ENCODE measurements at places on chromosomes 1 and 21.

GRCh38 chr1:237690656-237691055, 200.1 kb downstream of the ZP4 start:
- DNase-seq = no peak

DNA sequence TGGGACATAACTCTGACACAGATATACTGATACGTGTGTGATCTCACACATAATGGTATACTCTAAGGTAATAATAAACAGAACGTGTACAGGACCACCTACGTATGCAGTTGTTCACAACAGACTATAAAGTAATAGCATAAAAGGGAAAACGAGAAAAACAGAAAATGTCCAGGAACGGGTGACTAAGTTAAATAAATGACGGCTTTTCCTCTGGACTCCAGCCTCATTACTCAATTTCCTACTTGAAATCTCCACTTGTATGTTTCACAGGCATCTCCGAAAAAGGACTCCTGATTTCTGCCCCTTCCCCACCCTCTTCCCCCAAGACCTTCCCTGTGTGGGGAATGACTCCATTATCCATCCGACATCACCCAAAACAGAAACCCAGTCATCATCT, 95.1 kb downstream of the JAK1 start:
- no peak for DNase-seq

- no peak for DNase-seq
Measured at GRCh38 chr1:93649231-93649630, 32.4 kb downstream of the BCAR3 start.

- DNase-seq = peak; percentile 75
Measured at GRCh38 chr1:208829595-208829994, 585.4 kb upstream of the PLXNA2 start.

- DNase-seq = peak; percentile 83
Measured at GRCh38 chr1:47703981-47704596, 266.2 kb downstream of the FOXD2 start.

DNA sequence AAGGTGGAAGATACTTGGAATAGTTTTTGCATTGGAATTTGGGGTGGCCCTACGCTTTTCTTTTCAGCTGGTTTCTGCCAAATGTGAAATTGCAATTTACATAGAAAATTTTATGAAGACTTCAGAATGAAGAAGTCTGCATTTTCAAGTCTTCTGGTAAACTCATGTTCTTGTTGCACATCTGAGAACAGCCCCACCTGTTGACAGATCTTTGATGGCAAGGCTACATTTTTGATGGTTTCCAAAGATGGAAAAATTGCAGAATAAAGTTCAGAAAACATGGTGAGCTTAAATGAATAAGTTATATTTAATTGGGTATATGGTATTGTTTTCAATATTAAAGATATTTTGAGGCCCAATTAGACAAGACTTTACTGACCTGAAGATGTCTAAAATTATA, 25.4 kb downstream of the OLFM3 start:
- no peak for DNase-seq

DNA sequence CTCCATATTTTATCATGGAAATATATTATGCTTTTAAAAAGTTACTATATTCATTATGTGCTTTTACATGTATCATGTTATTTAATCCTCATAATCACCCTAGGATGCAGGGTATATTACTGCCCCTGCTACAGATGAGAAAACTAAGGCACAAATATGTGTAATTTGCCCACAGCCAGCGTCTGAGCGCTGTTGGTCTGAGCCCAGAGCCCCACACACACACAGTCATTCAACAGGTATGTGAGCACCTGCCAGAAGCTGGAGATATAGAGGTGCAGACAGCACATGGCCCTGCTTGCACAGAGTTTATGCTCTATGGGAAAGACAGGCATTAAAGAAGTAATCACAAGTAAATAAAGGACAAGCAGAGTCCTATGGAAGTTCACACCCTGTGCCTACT, 49.8 kb upstream of the SEC16B start:
- no peak for DNase-seq

GRCh38 chr1:194830387-194830786, 1644.0 kb upstream of the B3GALT2 start:
- no peak for DNase-seq

- no peak for DNase-seq
Measured at GRCh38 chr1:193437785-193438184, 251.4 kb upstream of the B3GALT2 start.

- peak; percentile 16 for DNase-seq
Measured at GRCh38 chr1:64470665-64471217, 812 bp downstream of the CACHD1 start.

GRCh38 chr1:244254467-244254866, 197.2 kb downstream of the ADSS2 start:
- no peak for DNase-seq

GRCh38 chr1:58524353-58524945, 22.1 kb downstream of the OMA1 start:
- DNase-seq = peak; percentile 81

- peak; percentile 78 for DNase-seq
Measured at GRCh38 chr21:34889320-34889675, 159.8 kb downstream of the RUNX1 start.

DNA sequence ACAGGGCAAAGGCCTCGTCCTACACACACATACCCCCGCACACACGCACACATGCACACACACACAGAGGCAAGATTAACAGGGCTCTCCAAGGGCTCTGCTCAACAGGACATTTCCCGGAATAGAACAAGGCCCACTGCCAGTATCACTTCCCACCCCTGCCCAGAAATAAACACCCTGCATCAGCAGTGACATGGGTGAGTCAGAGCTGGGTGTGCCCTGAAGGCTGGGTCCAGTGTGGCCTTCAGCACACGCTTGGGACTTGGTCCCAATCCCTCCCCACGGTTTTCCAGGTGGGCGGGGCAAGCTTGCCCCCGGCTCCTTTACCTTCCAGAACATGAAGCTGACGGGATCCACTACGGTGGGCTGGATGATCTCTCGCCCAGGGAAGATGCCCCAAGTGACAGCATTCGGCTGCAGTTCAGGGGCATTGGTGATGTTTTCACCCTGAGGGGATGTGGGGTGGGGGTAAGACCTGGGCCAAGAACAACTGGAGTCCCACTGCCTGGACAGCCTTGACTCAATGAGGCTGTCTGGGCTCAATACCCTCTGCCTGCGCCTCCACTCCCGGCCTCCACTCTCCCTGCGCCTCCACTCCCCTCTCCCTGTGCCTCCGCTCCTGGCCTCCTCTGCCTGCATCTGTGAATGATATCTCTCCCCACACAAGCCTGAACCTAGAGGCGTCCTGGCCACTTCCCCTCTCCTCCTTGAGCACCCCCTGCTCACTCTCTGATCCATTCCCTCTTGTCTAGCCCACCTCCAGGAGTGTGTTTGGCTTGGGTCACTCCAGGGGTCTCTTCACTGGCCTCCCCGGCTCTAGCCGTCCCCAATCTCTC, 14.7 kb downstream of the MTHFR start:
- DNase-seq = peak; percentile 94

GRCh38 chr1:40394491-40395172, 21.1 kb downstream of the SMAP2 start:
- DNase-seq = peak; percentile 21

DNA sequence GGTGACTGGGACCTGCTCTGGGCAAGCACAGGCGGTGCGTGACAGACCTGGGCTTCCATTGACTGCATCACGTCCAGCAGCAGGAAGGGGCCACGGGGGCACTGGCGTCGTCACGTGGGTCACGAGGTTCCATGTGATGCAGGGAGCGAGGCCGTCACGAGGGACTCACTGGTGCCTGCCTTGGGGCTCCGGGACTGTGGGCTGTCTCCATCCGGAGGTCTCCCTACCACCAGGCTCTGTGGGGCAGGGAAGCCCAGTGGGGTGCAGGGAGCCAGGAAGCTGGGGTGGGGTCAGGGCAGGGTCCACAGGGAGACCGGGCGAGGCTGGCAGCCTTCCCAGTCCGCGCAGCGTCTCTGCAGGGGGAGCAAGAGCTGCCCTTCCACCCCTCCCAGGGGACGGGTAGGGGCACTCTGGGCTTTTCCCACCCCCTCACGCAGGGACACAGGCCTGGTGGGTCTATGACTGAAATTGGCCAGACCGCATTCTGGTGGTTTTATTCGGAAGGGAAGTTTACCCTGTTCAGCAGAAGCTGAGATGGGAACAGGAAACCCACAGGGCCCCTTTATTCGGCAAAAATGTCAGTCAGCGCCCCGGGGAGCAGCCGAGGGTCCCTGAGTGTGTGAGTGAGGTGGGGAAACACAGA, 416 bp upstream of the TNFRSF14 start:
- DNase-seq = peak; percentile 39

DNA sequence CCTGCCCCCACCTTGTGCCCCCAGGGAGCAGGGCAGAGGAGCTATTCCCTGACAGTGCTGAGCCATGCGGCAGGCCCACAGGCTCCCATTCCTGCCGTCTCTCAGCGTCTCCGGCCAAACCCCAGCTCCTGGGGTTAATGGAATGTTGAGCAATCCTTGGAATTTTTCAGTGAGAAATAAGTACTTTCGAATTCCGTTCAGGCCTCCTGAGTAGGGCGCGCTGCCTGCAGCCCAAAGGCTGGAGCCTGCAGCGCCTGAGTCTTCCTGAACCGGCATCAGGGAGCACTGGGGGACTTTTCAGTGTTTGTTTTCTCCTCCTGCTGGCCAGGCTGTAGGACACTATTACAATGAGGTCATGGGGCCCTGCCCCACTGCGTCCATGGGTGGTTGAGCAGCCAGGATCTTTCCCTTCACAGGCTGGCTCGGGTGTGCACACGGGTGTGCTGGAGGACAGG, 33.3 kb upstream of the CSF1 start:
- DNase-seq = peak; percentile 98

- DNase-seq = no peak
Measured at GRCh38 chr1:154418062-154418921, 13.1 kb downstream of the IL6R start.

DNA sequence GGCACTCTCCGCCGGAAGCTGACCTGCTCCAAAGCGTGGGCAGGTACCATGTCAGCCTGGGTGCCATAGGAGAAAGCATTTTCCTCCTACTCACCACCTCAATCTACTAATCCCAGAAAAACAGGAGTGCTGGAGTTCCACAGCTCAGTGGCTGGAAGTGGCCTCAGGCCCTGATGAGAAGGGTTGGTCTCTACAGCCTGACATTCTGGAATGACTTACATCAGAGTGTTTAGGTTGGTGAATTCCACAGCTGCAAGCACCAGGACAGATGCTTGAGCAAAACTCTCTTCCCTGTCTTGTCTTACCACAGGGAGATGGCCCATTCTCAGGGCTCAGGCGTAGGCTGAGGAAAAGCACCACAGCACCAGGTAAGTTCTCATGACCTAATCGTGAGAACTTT, 5.5 kb downstream of the SEC16B start:
- DNase-seq = no peak

- DNase-seq = no peak
Measured at GRCh38 chr1:88581703-88582102, 102.4 kb upstream of the PKN2 start.

DNA sequence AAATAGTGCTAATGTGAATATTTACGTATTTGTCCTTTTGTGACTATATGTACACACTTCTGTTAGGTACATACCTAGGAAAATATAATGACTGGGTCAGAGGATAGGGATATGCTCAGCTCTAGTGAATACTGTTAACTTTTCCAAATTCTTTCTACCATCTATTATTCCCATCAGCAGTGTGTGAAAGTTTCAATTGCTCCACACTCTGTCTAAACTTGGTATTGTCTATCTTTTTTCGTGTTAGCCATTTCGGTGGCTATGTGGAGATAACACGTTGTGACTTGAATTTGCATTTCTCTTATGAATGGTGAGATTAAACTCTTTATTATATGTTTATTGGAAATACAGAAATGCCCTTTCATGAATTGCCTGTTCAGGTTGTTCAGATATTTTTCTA, 22.7 kb upstream of the LELP1 start:
- DNase-seq = no peak

GRCh38 chr1:219555806-219556205, 57.1 kb downstream of the ZC3H11B start:
- peak; percentile 6 for DNase-seq

DNA sequence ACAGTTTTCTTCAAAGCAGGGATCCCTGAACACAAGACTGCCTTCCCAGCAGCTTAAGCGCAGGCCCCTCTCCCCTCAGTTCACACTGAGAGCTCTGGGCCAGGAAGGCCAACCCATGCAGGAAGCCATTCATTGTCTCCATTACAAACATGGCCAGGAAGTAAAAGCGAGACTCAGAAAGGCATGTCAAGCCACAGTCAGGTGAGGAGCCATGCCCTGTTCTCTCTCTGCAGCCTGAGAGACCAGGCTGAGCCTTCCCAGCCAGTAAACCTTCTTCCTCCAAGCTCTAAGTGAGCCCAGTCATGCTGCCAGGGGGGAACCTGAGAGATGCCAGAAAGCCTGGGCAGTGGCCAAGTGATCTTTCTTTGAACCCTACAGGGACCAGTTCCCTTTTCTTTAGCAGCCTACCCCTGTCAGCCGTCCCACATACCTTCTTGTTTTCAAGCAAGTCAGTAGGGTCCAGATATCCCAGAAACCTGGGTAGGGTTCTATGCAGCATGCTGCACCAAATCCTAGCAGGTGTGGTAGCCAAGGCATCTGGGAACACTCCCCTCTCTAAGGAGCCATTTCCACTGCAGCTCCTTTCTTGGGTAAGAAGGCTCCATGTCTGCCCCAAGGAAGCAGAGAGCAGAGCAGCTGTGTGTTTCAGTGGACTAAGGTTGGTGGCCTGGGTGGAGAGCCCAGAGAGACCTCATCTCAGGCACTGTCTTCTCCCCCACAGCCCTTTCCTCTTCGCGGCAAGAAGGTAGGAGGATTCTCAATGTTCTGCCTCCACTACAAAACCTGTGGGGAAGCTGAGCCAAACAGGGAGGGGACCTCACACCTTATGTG, 977 bp downstream of the TRAF3IP3 start:
- no peak for DNase-seq

GRCh38 chr1:242089911-242090310, 91.0 kb upstream of the MAP1LC3C start:
- no peak for DNase-seq

GRCh38 chr1:64687725-64688327, 57.0 kb upstream of the RAVER2 start:
- peak; percentile 22 for DNase-seq

- no peak for DNase-seq
Measured at GRCh38 chr1:53554592-53555305, 95.5 kb downstream of the DMRTB1 start.

- DNase-seq = no peak
Measured at GRCh38 chr1:3676581-3677470, 24.5 kb downstream of the TP73 start.

GRCh38 chr1:56456435-56457101, 122.8 kb downstream of the PLPP3 start:
- DNase-seq = peak; percentile 48

- DNase-seq = no peak
Measured at GRCh38 chr1:245039196-245039595, 115.6 kb upstream of the KIF26B start.

GRCh38 chr1:22527555-22528296, 35.6 kb upstream of the EPHA8 start:
- no peak for DNase-seq

DNA sequence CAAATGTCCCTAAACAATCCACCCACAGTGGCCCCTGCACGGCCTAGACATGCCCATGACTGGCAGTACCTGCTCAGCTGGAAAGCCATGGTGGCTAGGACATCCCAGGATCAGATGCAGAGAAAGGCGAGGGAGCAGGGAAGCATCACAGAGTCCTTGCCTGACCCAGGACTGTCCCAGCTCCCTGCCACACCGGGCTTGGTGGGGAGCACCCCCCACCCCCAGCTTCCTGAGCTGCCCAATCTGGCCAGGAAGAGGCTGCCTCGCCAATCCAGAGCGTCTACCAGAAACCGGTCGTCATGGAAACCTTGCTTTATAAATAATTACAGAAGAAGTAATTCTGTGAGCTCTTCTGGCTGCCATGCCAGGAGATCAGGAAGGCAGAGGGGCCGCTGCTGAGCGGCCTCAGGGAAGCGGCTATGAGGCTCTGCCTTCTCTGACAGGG, 34.8 kb downstream of the ACOT7 start:
- peak; percentile 79 for DNase-seq

GRCh38 chr1:182699393-182700350, 15.3 kb upstream of the RGS8 start:
- peak; percentile 6 for DNase-seq
